Activated T-cell treated with anti-CD3 and anti-CD28 coated beads, Interleukin-2, amount 50 U/mL, for 24 hours (primary cell): ENCODE measurements at places on chromosomes 11 and 22.
A peak's percentile ranks its signal among the peaks of the same experiment; 100 is the strongest.

DNA sequence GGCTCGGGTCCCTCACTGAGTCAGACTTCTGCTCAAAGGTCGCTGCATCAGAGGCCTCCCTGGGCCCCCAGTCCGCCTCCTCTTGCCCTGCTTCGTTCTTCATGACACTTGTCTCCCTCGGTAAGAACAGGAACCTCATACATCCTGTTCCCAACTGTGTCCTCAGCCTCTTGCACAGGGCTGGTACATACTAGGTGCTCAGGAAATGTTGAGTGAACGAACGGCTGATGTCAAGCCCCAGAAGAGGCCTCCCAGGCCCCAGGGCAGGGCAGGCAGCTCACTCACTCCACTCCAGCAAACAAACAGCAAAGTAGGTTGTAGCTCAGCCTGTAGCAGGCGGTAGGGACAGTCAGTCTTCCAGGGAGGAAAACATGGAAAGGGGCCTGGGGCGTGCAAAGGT, 17.2 kb downstream of the SYNGR1 start:
- H3K4me1 ChIP-seq: peaks cover 1% of the 10 kb centered on the region
- no peaks in the 10 kb centered on the region for H3K36me3 ChIP-seq
- no peaks in the 10 kb centered on the region for H3K27me3 ChIP-seq
- no peak for DNase-seq

GRCh38 chr11:106497822-106498221, 420.4 kb downstream of the AASDHPPT start:
- H3K4me1 ChIP-seq: no peaks in the 10 kb centered on the region
- H3K36me3 ChIP-seq: no peaks in the 10 kb centered on the region
- H3K27me3 ChIP-seq: no peaks in the 10 kb centered on the region
- H3K4me3 ChIP-seq: no peak overlapping the region

DNA sequence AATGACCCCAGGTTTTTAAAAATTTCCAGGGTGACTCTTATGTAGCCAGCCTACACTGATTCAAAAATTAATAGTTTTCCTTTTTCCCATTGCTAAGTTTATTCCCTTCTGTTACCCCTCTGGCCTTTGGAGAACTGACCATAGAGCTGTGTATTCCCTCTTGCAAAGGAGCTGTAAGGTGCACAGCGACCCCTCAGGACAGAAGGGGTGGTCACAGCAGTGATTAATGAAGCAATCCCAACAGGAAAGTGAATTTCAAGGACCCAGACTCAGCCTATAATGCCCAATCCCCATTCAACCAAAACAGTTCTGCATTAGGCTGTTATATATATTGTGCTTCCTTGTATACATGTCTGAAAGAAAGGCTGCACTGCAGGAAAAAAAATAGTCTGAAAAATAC, 147.1 kb downstream of the WT1 start:
- peaks cover 40% of the 10 kb centered on the region for H3K27me3 ChIP-seq
- no peak for DNase-seq
- no peak overlapping the region for H3K4me3 ChIP-seq

- peak overlapping the region; percentile 92 for H3K27ac ChIP-seq
- H3K4me3 ChIP-seq: peak overlapping the region; percentile 59
- H3K36me3 ChIP-seq: peaks cover 3% of the 10 kb centered on the region
- no peaks in the 10 kb centered on the region for H3K27me3 ChIP-seq
- no peak for DNase-seq
These were observed 12.6 kb upstream of the UCP2 start for GRCh38 chr11:73995247-73995646.

DNA sequence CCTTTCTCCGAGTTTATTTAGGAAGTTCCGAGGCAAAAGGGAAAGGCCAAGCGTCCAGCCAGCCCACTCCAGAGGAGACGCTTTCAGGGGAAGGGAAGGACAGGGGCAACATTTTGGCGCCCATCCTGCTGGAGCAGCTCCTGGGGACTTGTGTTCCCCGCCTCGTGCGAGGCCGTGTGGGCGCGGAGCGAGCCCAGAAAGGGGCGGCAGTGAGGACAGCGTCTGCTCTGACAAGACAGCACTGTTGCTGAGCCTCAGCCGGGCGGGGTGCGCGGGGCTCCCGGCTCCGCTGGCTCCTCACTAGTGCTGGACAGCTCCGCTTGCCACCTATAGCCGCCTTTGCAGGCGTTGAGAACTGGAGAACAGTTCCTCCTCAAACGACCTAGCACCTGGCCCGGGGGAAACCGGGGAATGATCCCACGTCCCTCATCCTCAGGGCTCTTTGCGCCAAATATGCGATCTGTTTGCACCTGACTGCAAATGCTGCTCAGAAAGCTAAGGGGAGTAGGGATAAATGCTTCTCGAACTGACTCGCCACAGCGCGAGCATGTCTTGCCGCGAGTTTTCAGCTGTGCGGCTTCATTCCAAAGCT, 722 bp upstream of the GUCY1A2 start:
- no peaks in the 10 kb centered on the region for H3K36me3 ChIP-seq
- peaks cover 61% of the 10 kb centered on the region for H3K27me3 ChIP-seq
- H3K27ac ChIP-seq: no peak overlapping the region
- peaks cover 5% of the 10 kb centered on the region for H3K4me1 ChIP-seq

GRCh38 chr22:50601669-50602337, 1.2 kb downstream of the MAPK8IP2 start:
- DNase-seq: no peak
- H3K4me1 ChIP-seq: peaks cover 9% of the 10 kb centered on the region
- H3K27ac ChIP-seq: no peak overlapping the region
- peaks cover 56% of the 10 kb centered on the region for H3K27me3 ChIP-seq

DNA sequence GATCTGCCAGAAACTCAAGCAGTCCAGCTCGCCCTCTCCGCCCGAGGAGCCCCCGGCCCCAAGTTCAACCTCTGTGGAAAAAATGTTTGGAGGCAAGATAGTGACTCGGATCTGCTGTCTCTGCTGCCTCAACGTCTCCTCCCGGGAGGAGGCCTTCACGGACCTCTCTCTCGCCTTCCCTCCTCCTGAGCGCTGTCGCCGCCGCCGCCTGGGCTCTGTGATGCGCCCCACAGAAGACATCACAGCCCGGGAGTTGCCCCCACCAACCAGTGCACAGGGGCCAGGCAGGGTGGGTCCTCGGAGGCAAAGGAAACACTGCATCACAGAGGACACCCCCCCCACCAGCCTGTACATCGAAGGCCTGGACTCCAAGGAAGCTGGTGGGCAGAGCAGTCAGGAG, 20.8 kb downstream of the USP35 start:
- H3K27me3 ChIP-seq: no peaks in the 10 kb centered on the region
- peak; percentile 22 for DNase-seq
- no peak overlapping the region for H3K4me3 ChIP-seq
- H3K4me1 ChIP-seq: peaks cover 15% of the 10 kb centered on the region

GRCh38 chr11:13608656-13609055, 59.8 kb upstream of the FAR1 start:
- no peak for DNase-seq
- no peaks in the 10 kb centered on the region for H3K36me3 ChIP-seq
- no peak overlapping the region for H3K4me3 ChIP-seq
- H3K4me1 ChIP-seq: no peaks in the 10 kb centered on the region

DNA sequence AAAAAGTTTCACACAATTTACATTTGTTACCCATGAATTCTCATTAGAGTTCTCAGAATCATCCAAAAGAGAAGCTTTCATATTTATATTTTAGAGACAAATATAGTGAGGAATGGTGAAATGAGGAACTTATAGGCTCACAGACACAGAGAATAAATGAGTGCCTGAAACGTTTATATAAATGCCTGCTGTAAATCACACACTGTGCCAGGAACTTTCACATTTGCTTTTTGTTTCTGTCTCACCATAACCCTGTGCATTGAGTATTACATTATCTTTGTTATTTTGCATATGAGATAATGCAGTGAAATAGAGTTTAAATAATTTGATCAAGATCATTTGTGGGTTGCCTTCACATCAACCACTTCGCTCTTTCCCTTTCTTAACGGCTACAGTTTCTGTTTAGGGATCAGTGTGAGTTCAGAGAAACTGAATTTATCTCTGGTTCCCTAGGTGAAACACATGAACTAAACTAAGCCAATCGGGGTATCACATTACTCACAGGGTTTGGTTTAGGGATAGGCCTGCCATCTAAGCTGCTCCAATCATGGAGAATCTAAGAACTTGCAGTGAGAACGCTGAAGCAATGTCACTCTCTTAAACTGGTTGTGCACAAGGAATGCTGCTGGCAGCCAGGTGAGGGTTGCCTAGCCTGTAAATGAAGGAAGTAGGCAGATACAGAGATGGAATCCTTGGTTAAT, 1339.2 kb upstream of the TENM4 start:
- H3K27me3 ChIP-seq: no peaks in the 10 kb centered on the region
- H3K27ac ChIP-seq: no peak overlapping the region
- H3K36me3 ChIP-seq: no peaks in the 10 kb centered on the region
- no peak for DNase-seq
- no peaks in the 10 kb centered on the region for H3K4me1 ChIP-seq

GRCh38 chr22:17077255-17077654, 7.5 kb upstream of the IL17RA start:
- peaks cover 26% of the 10 kb centered on the region for H3K4me1 ChIP-seq
- no peak overlapping the region for H3K27ac ChIP-seq
